Dorsolateral prefrontal cortex (tissue), 122 donors: ENCODE measurements at places on chromosomes 11 and 22.

- peak; percentile 51 for DNase-seq
These were observed 418 bp downstream of the ACO2 start for GRCh38 chr22:41469218-41469851.

GRCh38 chr22:29994027-29994715 lies 86.1 kb upstream of the HORMAD2 start:
- no peak for DNase-seq

GRCh38 chr11:130078080-130078479 lies 8.4 kb downstream of the APLP2 start:
- no peak for DNase-seq

DNA sequence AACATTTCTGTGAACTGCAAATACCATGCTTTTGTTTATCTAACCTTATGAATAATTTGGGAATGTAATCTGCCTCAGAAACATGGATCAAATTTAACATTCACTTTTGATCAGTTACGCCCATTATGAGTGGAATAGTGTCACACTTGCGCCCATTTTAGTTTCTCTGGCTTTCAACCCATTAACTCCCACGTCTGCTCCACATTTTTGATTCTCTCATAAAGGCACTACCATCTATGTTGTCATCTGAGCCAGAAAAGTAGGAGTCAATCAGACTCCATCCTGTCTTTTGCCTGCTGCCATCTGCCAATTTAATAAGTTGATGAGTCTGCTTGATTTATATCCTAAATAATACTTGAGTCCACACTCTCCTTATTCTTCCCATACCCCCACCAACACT lies 1090.7 kb downstream of the DLG2 start:
- DNase-seq: no peak

- no peak for DNase-seq
These were observed 233.6 kb downstream of the BRD1 start for GRCh38 chr22:49594078-49594477.
